ENCODE measurements at places on chromosomes 7 and 10.

GRCh38 chr10:132264966-132265889, 42.5 kb downstream of the STK32C start:
- no peak for DNase-seq

- DNase-seq: no peak
These were observed 94.4 kb upstream of the COL1A2 start for GRCh38 chr7:94300176-94300835.

DNA sequence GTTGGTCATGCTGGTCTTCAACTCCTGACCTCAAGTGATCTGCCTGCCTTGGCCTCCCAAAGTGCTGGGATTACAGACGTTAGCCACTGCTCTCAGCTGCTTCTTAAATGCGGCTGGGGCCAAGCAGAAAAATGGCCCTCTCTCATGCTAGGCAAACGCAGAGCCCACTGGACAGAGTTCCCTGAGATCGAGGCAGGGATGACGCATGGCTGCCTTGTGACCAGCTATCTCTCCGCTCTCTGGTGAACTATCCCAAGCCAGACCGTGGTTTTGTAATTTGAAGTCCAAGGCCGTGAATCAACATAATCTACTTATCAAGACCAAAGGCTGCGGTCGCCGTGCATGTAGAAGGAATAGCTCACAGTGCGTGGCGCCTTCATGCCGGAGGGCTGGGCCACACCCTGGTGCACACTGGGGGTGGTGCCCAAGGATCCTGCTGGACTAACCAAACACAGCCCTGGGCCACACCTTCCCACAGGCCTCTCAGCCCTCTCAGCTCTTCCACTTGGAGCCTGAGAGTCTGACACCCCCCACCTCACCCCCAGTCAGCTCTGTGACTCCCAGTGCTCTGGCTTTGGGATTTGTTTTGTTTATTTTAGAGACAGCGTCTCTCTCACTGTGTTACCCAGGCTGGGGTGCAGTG, 88.1 kb upstream of the CUX1 start:
- no peak for DNase-seq

- no peak for DNase-seq
These were observed 145.5 kb upstream of the AGR3 start for GRCh38 chr7:17027143-17027788.

DNA sequence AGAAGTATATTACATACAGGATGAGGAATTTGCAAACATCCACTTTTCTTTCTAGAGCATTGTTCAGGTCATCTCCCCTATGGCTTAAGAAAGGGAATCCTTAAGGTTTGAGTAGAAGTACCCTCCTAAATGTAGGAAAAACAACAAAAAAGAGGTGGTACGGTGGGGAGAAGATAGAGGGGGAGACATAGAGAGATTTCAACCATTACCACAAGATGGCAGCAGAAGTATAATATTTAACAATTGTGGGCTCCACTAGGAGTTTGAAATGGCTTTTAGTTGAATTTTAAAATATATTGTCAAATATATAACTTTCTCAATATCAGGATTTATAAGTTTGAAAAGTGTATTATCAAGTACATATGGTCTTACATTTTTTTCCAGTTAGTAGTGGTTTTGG, 72.7 kb upstream of the PRKG1 start:
- no peak for DNase-seq

- no peak for DNase-seq
These were observed 6.2 kb downstream of the AVL9 start for GRCh38 chr7:32501522-32501921.

DNA sequence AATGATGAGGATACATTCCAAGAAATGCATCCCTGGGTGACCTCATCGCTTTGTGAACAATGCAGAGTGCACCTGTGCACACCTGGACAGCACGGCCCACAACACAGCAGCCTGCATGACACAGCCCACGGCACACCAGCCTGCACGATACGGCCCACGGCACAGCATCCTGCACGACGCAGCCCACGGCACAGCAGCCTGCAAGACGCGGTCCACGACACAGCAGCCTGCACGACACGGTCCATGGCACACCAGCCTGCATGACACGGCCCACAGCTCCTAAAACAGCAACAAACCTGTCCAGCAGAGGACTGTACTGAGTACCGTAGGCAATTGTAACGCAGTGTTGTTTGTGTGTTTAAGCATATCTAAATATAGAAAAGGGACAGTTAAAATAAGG, 134.7 kb upstream of the PPP2R2D start:
- DNase-seq: no peak

- DNase-seq: no peak
These were observed 17.3 kb upstream of the INPP5A start for GRCh38 chr10:132520177-132520811.

- no peak for DNase-seq
These were observed 264.3 kb upstream of the INHBA start for GRCh38 chr7:41967156-41967555.

- DNase-seq: no peak
These were observed 372.4 kb upstream of the LRGUK start for GRCh38 chr7:133754708-133755107.

- DNase-seq: peak; percentile 91
These were observed 514.8 kb downstream of the DNAJB6 start for GRCh38 chr7:157851501-157852067.

GRCh38 chr10:3783316-3783681, 1.7 kb downstream of the KLF6 start:
- DNase-seq: peak; percentile 77

Data from activated CD8-positive, alpha-beta T cell treated with anti-CD3 and anti-CD28 coated beads, Interleukin-2, amount 10 ng/mL, durations not matched to agents 7 days and 5 days (primary cell).